ENCODE measurements at places on chromosomes 6 and 20. TPM values are rescaled to one million over a fixed set of nuclear protein-coding genes. Genes with fewer than 3 reads are reported as not detected.

Gene AMD1
- 114 TPM for total RNA-seq

Gene POM121L2
- total RNA-seq: not detected

Gene C20orf202
- total RNA-seq: 0.91 TPM

Gene ME1
- 12.0 TPM for total RNA-seq

Gene RGS19
- total RNA-seq: 52.3 TPM

Gene RSPH4A
- 1.2 TPM for total RNA-seq

Gene WFDC2
- total RNA-seq: 91.7 TPM

Gene EPPIN
- not detected for total RNA-seq

Gene PRKN
- 3.0 TPM for total RNA-seq

Gene ADISSP
- total RNA-seq: 20.2 TPM

Gene TMEM74B
- 11.6 TPM for total RNA-seq

Gene SLC4A11
- total RNA-seq: 5.6 TPM

Gene GINM1
- 13.6 TPM for total RNA-seq

Gene JAG1
- 56.6 TPM for total RNA-seq

Gene CRYBG1
- total RNA-seq: 20.1 TPM

Gene EFCAB8
- 0.10 TPM for total RNA-seq

Gene NKAIN4
- not detected for total RNA-seq

Gene DOK5
- not detected for total RNA-seq

Gene HEY2
- total RNA-seq: 2.3 TPM

Gene E2F1
- 6.2 TPM for total RNA-seq

Gene GABRR1
- not detected for total RNA-seq

Gene KCNK16
- total RNA-seq: not detected

Gene MTFR2
- total RNA-seq: 2.0 TPM

Gene DHX16
- 28.1 TPM for total RNA-seq

Gene OPRM1
- total RNA-seq: not detected

Gene CST3
- 1,009 TPM for total RNA-seq

Gene ZKSCAN3
- 5.4 TPM for total RNA-seq

Gene ZNF343
- 8.9 TPM for total RNA-seq

Gene PGC
- 241 TPM for total RNA-seq

Gene TOX2
- total RNA-seq: 29.3 TPM

Gene NKAPL
- 1.3 TPM for total RNA-seq

Gene IL17F
- total RNA-seq: not detected

Gene PI16
- 7.3 TPM for total RNA-seq

Gene TREML2
- 0.67 TPM for total RNA-seq

Gene PRL
- total RNA-seq: not detected

Gene MYT1
- total RNA-seq: not detected

Gene GMPR
- total RNA-seq: 16.3 TPM

Gene BCAS1
- 1.00 TPM for total RNA-seq

Gene SLC22A2
- total RNA-seq: not detected

Gene NHSL1
- total RNA-seq: 37.3 TPM

Gene ZNF341
- total RNA-seq: 2.0 TPM

Gene PDE7B
- 4.4 TPM for total RNA-seq

Gene AKAP12
- total RNA-seq: 45.7 TPM

Gene SEMG1
- not detected for total RNA-seq

Gene KIF13A
- total RNA-seq: 59.7 TPM

Gene SNX5
- 173 TPM for total RNA-seq
